ENCODE measurements at places on chromosomes 4 and X.

DNA sequence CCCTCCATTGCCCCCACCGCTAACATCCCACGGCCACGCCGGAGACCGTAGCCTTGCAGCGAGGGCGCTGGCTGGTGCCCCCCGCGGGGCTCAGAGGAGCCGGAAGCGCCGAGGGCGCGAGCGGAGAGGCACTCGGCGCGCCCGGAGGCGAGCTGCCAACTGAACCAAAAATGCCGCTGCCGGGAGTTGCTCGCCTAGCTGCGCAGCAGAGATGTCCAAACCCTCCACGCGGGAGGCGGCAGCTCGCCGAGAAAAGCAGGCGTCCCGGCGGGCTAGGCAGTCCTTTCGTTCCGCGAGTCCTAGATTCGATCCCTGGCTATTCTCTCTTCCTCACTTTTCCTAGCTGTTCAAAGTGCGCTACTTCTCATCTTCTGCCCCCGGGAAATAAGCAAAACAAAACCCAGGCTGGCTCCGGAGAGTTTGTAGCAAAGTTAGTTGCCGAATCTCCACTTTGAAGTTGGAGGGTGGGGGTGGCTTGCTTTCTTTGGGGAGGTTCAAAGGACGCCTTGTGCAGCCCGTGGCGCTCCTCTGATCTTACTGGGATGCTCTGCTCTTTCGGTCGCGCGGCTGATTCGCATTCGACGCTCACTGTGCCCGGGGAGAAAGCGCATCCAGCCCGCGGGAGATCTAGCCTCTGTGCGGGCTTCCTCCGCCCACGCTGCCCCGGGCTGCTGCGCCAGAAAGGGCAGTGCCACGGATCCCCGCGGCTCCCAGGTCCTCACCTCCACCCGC, 723 bp downstream of the NKX6-1 start:
- no peak for DNase-seq

- DNase-seq: no peak
Observed at GRCh38 chr4:89820010-89820409, 17.0 kb downstream of the SNCA start.

DNA sequence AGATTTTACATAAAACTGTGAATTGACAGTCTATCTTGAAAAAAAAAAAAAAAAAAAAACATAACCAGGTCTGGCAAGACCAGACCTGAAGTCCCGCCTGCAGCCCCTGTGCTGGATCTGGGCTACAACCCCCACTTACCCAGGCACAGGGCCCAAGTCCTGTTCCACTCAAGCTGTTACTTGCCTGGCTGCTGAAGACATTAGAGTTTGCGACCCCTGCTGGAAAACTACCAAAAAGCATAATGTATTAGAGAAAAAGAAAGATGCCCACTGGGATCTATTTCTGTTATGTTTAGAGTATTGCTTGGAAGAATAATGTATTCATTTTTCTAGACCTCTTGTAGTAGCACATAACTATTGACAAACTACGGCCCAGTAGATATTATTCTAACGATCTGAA, 4.7 kb downstream of the HS3ST1 start:
- DNase-seq: no peak

- DNase-seq: no peak
Observed at GRCh38 chrX:41558531-41558930, 111.4 kb downstream of the NYX start.

GRCh38 chr4:17285747-17286146, 226.1 kb downstream of the QDPR start:
- DNase-seq: no peak

GRCh38 chr4:158860856-158861255, 92.0 kb downstream of the FNIP2 start:
- no peak for DNase-seq

DNA sequence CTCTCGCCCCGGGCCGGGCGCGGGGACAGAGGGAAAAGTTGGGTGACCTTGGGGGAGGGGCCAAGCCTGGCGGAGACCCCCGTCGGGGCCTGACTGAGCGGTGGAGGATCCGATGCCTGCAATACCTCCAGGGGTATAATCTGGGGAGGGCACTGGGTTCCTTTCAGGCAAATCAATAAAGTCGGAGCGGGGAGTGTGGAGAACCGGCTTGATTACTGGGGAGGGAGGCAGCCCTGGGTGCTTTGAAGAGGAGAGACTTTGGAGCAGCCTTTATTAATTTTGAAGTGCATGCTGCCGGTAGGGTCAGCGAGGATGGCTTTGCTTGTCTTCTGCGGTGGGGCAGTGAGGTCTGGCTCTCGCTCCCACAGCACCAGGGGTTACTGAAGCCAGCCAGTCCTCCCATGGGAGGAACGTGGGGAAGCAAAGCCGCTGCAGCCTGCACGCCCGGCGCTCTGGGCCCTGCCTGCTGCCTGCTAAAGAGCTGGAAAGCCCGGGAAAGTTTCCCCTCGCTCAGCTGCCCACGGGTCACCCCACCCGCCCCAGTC, 403 bp upstream of the LGI2 start:
- DNase-seq: peak; percentile 68

DNA sequence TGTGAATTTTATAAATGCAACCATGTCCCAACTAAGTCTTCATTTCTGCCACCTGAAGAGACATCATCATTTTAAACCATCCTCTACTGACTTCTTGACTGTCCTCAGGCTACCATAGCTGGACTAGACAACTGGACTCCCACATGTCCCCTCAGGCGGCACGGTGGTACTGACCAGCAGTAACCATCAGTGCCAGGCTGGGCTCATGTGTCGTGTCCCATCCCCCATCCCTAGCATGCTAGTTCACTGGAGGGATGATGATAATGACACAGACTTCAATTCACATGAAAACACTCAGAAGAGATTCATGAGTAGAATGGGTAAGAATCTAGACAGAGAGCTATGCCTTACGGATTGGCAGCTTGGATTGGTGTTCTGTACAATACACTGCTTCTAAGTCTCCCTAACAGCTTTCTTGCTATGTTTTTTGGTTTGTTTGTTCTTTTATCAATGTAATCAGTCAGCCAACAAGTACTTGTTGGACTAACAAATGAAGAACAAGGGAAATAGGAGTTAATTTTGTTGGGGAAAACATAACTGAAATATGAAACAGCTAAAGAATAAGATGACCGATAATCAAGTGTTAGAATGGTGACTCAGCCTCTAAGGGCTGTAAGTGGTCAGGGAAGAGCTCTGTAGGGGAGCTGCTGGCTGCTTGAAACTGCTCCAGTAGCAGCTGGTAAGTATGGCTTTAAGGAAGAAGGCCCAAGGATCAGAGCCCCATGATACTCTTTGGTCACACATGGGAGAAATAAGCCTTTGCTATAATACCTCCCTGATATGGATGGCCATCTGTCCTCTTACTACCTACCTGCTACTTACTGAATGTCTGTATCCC, 10.3 kb downstream of the ZDHHC9 start:
- no peak for DNase-seq

- no peak for DNase-seq
Observed at GRCh38 chrX:38225093-38225492, 4.4 kb upstream of the SRPX start.

- DNase-seq: no peak
Observed at GRCh38 chrX:51395480-51395809, 62.8 kb downstream of the NUDT10 start.

- no peak for DNase-seq
Observed at GRCh38 chr4:104420766-104421165, 73.9 kb downstream of the CXXC4 start.

GRCh38 chr4:80419946-80420345, 84.4 kb downstream of the CFAP299 start:
- DNase-seq: no peak

DNA sequence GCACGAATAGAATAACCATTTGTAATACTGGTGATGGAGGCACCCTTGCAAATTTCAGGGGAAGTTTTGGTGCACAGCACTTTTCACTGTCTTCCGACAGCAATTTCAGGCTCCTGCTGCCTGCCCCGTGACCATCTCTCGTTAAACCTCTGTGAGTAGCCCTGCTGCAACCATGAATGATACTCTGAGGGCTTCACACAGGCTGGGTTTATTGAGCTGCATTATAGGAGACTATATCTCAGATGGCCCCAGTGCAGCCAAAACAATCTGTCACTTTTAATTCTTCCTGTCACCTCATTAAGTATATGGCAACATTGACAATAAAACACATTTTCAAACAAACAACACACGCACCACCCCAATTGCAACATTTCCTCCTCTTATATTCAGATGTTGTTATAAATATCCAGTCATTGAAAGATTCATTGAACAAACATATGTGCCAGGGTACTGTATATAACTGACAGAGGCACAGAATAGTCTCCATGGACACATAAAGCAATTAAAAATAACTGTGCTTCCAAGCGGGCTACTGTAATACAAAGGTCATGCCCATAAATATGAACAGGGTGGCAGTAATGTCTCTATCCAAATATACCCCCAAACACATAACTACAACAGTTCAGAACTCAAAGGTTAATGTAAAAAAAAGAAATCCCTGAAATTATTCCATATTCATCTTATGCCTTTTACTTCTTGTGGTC, 477.0 kb downstream of the GBA3 start:
- DNase-seq: no peak

DNA sequence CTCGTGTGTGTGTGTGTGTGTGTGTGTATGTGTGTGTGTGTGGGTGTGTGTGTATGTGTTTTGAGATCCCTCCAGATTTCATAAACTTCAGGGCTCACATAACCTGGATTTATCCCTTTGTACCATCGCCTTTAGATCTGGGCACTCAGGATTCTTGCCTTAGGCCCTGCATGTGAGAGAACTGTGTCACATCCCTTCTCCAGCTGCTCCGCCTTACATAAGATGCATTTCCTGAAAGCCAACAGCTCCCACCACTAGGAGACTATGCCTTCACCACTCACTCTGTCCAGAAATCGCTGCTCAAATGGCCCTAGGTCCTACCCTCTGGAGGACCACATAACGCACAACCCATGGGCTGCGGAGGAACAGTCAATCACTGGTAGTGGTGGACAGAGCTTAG, 348.8 kb downstream of the CCSER1 start:
- no peak for DNase-seq

- DNase-seq: no peak
Observed at GRCh38 chr4:106987311-106987710, 48.8 kb downstream of the DKK2 start.

DNA sequence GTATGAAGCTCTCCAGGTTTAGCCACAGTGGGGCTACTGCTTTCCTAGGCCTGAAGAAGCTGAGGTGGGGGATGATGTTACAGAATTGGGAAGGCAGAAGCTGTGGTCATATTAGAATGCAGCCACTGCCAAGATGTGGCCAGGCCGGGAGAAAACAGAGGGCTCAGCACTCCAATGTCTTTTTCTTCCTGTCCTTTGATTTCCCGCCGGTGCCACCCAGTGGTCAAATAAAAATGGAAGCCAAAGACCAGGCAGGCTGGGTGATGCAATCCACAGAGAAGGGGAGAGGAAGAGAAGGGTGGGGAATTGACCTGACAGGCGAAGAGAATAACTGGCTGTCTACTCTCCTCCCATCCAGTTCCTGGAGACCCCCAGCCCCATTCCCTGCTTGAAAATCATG, 94.9 kb upstream of the SHISA3 start:
- DNase-seq: no peak

GRCh38 chrX:115226929-115227328, 7.0 kb downstream of the LRCH2 start:
- DNase-seq: no peak

GRCh38 chrX:19792412-19792811, 95.0 kb downstream of the SH3KBP1 start:
- no peak for DNase-seq

DNA sequence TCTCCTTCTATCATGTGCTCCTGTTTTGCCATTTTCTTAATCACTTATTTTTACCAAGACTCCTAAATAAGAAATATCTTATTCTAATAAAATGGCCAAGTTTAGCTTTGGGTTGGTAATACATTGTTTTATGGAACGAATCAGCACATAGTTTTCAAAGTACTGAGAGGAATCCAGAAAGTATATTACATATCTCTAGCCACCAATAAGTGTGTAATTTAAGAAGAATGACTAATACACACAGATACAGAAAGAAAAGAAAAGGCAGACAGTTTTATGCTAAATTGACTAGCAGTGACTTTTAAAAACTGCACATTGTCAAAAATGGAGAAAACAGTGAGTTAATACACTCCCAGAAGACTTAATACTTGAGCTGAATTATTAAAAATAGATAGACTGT, 167.0 kb upstream of the IL15 start:
- DNase-seq: no peak

DNA sequence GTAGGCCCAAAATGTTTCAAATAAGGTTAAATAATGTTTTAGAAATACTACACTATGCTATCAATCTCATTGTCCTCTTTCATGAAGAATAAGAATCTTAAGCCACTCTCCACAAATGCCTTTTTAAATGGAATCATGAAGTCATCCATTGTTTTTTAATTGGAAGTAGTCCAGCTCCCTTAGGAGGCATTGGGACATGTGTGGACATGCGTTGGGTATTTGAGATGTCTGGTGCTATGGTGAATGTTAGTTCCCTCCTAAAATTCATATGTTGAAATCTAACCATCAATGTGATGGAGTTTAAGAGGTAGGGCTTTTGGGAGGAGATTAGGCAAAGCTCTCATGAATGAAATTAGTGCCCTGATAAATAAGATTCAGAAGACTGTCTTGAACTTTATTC, 289.0 kb downstream of the C4orf33 start:
- no peak for DNase-seq

DNA sequence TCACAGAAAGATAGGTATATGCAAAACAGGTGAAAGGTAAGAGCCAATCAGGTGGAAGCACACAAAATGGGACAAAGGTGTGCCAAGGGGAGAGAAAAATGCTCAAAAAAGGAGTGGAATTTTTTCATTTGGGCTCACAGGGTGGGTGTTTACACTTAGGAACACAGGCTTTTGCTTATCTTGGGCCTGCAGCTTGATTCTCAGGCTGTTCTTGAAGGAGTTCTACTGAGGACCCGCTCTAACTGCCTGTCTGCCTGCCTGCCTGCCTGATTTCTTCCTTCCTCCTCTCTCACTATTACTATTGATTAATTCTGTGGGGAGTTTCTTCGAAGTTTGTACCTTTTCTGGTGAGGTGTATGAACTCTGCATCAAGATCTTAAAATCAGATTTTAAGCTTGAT, 120.3 kb upstream of the CTSO start:
- no peak for DNase-seq

GRCh38 chrX:6558979-6559378, 24.1 kb upstream of the VCX3A start:
- DNase-seq: no peak

GRCh38 chr4:176949029-176949428, 156.3 kb upstream of the VEGFC start:
- DNase-seq: no peak

GRCh38 chr4:4437798-4438470, 51.0 kb downstream of the NSG1 start:
- DNase-seq: no peak

DNA sequence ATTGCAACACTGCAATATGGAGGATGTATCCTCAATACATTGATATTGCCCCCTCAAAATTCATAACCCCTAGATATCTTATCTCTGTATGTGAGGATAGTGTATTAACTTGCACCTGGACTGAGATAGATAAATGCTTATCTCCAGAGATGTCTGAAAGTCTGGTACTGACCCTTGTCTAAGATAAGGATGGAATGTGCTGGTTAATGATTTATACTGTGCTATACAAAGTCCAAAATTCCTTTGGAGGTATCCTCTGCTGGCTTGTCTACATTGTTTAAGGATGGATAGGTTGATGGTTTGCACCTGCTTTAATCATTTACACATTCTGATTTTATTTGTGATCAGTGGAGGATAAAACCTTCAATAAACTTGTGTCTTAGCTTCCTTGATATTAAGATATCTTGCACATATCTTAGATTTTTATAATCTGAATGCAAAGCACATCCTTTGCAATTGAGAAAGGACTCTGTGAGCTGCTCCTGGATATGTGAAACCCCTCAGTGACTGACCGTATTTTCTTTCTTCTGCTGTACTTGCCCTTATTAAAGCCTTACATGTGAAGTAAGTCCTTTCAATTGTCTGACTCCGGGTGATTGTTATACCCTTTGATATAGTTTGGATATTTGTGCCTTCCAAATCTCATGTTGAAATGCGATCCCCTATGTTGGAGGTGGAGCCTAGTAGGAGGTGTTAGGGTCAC, 430.3 kb upstream of the MAOA start:
- DNase-seq: no peak

All from sigmoid colon (tissue), 7 donors.